Left cardiac atrium (tissue), 4 donors: ENCODE measurements at places on chromosomes 3 and 15.

GRCh38 chr3:52237657-52238172, 1.2 kb downstream of the TWF2 start:
- DNase-seq, result peak; percentile 89

- no peak for DNase-seq
These were observed 7.3 kb upstream of the ISG20 start for GRCh38 chr15:88631464-88632028.

GRCh38 chr15:53658255-53658654, 101.2 kb downstream of the WDR72 start:
- no peak for DNase-seq

- DNase-seq, result no peak
These were observed 50.1 kb upstream of the CRTC3 start for GRCh38 chr15:90479656-90480055.

- peak; percentile 36 for DNase-seq
These were observed 72.7 kb upstream of the LRTM1 start for GRCh38 chr3:55000546-55000945.

- DNase-seq, result no peak
These were observed 334.8 kb downstream of the PLCL2 start for GRCh38 chr3:17219593-17219992.

GRCh38 chr15:80890341-80891005, 99.1 kb downstream of the MESD start:
- DNase-seq, result no peak

DNA sequence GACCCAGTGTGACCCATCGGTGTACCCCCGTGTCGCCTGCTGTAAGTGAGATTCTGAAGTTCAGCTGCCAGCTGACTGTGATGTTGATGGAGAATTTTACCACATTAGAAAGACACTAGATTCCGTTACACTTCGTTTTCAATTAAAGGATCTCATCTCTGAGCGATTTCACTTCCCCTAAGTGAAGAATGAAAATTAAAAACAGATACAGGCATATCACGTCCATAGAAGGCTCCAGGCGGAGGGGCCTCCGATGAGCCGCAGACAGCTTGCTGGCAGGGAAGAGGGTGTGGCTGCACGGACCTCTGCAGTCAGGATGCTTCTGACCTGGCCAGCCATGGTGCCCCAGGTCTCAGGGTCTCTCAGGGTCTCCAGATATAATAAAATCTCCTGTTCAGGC, 6.6 kb upstream of the CPN2 start:
- DNase-seq, result no peak
